Panc1 (cell line): ENCODE measurements at places on chromosomes 5 and 9. TPM values are rescaled to one million over a fixed set of nuclear protein-coding genes. Genes with fewer than 3 reads are reported as not detected.

TTC23L gene
- not detected for total RNA-seq

PCAT7 gene
- total RNA-seq: 0.59 TPM

CDH10 gene
- total RNA-seq: 0.72 TPM

EPB41L4A gene
- 0.87 TPM for total RNA-seq

FAM221B gene
- not detected for total RNA-seq

LCN9 gene
- not detected for total RNA-seq

TNFSF8 gene
- 0.15 TPM for total RNA-seq

PFN3 gene
- total RNA-seq: not detected

FOXD4L5 gene
- 0.08 TPM for total RNA-seq

DNA sequence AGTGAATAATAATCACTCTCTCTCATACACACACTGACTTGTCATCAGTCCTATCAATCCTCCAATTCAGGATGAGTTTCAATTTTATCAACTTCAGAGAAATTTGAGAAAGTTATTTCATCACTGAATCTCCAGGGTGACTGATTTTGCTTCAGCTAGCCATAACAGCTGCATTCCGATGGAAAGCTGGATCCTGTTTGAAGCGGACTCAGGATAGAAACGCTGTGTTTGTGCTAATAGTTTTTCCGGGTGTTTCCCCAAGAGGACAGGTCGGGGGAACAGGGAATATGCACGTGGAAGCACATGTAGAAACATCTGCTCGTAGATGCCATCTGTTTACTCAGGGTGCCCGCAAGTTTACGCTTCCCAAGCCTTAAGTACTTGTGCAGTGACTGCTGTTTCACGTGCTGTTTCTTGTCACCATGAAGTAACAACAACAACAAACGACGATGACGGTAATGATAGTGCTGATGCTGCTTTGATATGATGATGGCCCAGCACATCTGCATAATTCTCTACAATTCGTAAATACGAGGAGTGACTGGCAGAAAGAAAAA is 263.7 kb upstream of the DAPK1 start:
- DNase-seq: no peak

- DNase-seq: no peak
These were observed 10.4 kb upstream of the TCF7 start for GRCh38 chr5:134103998-134104654.

DNA sequence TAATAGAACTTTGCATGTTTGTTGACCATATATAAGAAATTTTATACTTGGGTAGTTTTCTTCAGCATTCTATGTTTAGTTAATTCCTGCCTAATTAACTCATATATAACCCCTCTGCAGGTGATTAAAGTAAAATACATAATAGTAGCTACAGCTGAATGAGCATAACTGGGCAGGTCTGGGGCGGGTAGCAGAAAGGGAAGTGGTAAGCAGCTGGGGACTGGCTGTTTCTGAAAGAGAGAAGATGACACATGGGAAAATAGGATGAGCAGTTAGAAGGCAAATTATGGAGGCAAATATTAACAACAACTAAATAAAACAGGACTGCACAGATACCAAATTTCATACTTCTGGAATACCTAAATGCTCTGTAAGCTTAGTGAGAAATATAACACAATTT is 128.1 kb downstream of the CPLANE1 start:
- no peak for DNase-seq

GRCh38 chr5:29016067-29016466 is 1977.7 kb upstream of the CDH9 start:
- DNase-seq: no peak

- peak; percentile 13 for DNase-seq
These were observed 19.3 kb upstream of the PIP5K1B start for GRCh38 chr9:68685770-68686169.

GRCh38 chr9:114480746-114481435 is 24.4 kb downstream of the WHRN start:
- no peak for DNase-seq

DNA sequence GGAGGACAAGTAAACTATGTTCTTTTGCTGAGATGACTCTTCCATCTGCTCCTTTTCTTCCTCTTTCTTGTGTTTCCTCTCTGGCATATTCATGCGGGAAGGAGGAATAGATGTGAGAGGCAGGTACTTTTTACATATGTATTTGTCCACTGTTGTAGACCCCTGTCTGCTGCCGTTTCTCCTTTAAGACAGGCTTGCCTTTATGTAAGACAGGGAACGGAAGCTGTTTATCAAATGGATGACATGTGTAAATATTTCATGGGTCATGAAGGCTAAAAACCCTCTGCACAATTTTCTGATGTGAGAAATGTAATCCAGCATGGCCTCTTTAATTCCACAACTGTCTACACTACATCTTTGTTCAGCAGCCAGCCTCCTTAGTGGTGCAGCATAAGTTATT is 1525.5 kb upstream of the NUDT12 start:
- no peak for DNase-seq

- DNase-seq: no peak
These were observed 207.4 kb downstream of the PAPPA start for GRCh38 chr9:116360989-116361388.

- DNase-seq: no peak
These were observed 50.1 kb downstream of the TNFSF8 start for GRCh38 chr9:114880291-114880745.

DNA sequence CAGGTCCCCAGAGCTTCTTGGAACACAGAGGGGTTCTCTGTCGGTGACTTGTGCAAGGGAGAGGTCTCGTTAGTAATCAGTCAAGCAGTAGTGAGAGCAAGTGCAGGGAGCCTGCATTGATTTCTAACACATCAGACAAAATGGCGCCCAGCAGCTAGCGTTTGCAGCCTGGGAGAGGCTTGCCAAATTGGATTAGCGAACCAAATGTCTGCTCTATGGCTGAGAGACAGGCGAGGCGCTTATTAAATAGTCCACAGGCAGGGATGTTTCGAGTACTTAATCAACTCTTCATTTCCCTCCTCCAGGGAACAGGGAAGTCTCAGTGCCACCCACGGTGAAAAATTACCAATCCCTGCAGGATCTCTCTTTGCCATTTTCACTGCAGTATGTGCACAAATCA is 131.4 kb upstream of the SHB start:
- no peak for DNase-seq

- DNase-seq: no peak
These were observed 178.3 kb downstream of the DNAH5 start for GRCh38 chr5:13766236-13766635.

DNA sequence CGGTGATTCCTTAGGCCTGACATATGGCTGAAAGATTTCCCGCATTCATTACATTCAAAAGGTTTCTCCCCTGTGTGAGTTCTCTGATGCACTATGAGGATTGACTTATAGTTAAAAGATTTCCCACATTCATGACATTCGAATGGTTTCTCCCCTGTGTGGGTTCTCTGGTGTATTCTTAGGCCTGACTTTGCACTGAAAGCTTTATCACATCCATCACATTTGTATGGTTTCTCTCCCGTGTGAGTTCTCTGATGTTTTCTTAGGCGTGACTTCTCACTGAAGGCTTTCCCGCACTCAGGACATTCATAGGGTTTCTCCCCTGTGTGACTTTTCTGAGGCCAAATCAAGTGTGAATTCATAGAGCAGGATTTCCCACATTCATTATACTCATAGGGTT is 35.8 kb downstream of the ZNF782 start:
- no peak for DNase-seq

GRCh38 chr9:133658442-133659431 is 22.6 kb downstream of the DBH start:
- DNase-seq: no peak

DNA sequence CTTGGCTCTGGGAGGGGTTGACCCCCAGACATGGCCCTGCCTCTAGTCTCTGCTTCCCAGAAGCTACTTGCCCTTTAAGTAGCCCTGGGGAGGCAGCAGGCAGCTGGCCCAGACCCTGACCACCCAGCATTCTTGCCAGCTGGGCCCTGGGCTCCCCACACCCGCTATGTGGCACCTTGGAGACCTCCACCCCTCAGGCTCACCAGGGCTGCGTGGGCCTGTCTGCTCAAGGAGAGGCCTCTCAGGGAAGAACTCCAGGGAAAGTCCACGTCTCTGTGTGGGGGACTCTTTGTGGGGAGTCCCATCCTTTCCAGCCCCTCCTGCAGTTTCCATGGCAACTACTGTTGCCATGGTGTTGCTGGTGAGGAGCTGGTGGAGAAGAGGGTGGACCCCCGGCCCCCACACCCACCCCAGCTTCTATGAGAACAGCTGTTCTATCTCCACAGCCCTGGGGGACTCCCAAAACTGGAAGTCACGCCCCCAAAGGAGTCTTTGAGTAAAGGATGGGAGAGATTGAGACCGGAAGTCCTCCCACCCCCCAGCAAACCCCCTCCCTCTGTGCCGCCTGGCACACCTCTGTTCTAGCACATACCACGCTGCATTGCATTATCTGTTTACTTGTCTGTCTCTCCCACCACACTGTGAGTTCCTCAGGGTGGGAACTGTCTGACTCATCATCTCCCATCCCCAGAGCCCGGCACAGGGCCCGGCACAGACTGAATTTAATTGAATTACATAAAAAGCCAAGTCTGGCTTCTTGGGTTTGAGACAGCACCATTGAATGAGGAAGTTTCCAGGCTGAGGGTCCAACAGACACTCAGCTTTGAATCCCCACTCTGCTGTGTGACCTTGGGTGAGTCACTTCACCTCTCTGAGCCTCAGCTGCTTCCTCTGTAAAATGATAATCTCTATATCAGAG is 12.6 kb downstream of the DNM1 start:
- no peak for DNase-seq

- DNase-seq: no peak
These were observed 15.7 kb downstream of the TTC23L start for GRCh38 chr5:34854459-34855174.

DNA sequence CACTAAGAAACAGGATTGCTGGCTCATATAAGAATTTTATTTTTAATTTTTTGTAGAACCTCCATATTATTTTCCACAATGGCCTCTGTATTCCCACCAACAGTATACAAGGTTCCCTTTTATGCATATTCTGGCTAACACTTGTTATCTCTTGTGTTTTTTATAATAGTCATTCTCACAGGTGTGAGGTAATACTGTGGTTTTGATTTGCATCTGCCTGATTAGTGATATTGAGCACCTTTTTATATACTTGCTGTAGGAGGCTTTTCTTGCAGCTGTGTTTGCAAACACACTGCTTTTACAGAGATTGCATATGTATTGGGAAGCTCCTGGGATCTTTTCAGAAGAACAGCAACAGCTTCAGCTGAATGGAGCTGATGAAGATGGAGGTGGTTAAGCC is 164.8 kb downstream of the DEPDC1B start:
- no peak for DNase-seq

DNA sequence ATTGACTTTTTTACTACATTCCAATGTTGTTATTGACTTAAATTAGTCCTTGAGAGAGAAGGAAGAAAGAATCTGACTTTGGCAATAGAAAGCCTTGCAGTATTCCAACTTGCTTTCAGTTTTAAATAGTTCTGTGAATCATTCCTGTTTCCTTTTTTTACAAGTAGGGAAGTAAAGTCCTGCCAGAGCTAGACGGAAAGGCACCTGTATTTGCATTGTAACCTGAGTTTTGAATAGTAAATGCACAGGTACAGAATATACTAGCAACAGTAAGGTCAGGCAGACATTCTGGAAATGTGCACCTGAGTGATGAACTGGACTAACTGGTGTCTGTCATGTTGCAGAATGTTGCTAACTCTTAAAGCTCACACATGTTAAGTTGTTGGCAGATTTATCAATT is 100.9 kb downstream of the PRKACG start:
- no peak for DNase-seq

DNA sequence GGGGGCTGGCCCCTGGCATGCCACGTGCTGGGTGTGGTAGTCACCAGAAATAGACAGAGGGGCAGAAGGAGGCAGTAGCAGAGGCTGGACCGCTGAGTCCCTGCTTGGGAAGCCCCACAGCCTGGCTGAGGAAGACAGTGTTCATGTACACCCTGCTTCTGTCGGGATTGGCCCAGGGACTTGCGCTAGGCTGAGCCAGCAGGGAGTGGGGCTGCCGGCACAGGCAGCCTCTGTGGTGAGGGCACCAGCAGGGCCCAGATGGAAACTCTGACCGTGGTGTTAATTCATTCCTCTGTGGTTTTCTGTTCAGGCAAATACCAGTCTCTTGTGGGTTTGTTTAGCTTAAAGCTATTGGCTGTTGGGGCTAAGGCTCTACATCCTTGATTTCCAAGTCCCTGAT is 108.6 kb upstream of the RAD23B start:
- DNase-seq: no peak

DNA sequence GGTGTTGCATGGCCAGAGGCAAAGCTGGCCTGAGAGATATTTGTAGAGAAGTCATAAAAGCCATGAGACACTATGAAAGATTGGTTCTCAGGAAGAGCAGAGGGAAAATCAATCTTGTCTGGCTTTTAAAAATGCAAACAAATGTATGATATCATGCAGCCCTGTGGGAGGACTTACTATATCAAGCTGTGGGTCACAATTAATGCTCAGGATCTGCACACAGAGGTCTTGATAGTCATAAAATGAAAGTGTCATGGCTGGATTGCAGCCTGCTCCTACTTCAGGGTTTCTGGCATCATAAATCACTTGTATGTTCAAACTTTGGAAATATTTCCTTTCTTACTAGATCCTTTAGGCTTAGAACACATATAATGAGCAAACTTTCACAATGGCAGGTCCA is 151.5 kb downstream of the SEMA6A start:
- DNase-seq: no peak

DNA sequence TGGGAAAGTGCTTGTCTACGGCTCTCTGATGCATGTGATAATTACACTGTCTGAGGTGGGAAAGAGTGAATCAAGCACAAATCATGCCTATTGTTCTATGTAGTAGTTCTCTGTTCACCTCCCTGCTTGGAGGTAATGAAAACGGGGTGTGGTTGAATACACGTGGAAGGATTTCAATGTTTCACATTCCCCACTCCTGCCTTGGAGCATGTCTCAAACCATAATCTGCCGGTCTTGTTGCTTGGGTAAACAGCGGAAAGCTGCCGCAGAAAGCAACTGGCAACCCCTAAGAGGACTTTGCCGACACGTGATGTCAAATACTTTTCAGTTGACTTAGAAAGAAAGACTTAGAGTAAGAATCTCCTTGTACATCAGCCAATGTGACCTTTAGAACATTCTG is 63.5 kb upstream of the MOCS2 start:
- DNase-seq: no peak

DNA sequence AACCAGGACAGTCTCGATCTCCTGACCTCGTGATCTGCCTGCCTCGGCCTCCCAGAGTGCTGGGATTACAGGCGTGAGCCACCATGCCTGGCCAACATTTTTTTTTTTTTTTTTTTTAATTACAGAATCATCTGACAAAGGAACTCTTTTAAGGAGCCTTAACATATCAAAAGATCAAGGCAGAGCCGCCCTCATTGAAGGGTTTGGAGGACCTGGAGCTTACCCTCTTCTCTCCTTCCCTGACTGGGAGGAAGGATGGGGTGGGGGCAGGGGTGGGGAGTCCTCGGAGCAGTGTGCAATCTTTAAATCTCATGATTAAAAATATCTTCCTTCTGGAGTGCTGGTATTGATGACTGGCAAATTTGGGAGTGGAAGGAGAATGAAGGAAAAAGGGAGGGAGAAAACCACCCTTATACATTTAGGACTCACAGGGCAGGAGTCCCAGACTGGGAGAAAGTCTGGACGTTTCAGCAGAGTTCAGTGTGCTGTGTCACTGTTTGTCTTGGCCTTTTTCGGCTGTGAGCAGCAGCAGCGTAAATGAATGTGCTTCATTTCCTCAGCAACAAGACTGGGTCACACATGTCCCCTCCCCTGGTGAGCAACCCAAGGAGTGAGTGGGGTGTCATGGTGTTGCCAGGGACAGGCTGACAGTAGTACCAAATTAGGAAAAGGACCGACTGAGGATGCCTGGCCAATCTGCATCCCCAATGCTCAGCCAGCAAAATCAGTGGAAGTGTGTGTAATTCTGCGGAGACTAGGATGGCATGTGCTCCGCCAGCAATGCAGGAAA is 115.3 kb upstream of the BNC2 start:
- no peak for DNase-seq
